ENCODE measurements at places on chromosomes 7 and 10.
A peak's percentile ranks its signal among the peaks of the same experiment; 100 is the strongest.

DNA sequence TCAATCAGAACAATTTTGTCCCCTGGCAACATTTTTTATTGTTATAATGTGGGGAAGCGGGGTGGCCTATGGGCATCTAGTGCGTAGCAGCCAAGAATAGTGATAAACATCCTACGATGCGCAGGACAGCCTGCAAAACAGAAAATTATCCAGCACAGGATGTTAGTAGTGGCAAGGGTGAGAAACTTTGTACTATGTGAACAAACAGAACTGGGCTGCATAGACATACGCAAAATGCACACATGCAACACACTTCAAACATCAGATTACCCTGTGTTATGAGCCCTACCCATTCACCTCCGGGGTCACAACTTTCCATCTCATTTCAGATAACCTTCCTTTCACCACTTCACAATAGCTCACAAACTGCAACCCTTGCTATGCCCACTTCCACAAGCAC is 3.1 kb downstream of the ZNF786 start:
- no peak for DNase-seq

GRCh38 chr7:159136442-159136841 is 8.2 kb downstream of the VIPR2 start:
- DNase-seq: peak; percentile 20

DNA sequence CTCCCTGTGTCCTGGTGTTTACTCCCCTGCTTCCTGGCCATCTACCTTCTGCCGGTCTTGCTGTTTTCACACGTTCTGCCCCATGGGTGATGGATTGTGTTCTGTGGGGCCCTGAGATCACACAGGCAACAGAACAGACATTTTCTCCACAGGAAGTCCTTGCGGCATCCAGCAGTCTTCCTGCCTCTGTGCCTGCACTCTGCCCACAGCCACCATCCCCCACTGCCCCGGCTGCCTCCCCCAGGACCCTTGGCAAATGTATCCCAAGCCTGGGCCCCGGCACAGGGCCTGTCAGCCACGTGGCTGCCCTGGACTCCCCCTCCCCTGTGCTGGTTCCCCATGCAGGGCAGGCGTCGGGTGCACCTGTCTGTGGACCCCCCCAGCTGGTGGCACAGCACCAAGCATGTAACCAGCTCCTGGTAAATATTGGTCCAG is 184.2 kb downstream of the WDR37 start:
- DNase-seq: no peak

GRCh38 chr10:24219963-24220362 is 11.0 kb downstream of the KIAA1217 start:
- no peak for DNase-seq

- no peak for DNase-seq
Observed at GRCh38 chr10:90930971-90931871, 10.3 kb upstream of the ANKRD1 start.

DNA sequence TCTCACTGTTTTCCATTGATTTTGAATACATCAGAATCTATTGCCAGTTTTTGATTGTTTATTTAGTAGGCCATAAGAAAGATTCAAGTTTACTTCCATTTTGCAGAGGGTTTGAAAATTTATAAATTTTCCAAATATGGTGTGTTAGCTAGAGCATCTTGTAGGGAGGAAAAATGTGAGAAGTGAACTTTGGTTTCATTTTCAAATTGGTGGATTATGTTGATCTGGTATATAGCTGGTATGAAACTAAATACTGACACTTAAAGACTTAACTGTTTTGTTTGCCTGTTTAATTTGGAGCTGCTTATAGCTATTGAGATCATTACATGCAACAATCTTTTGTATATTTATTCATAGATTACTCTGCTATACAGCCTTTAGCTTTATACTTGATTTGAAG is 108.1 kb downstream of the ADAM22 start:
- no peak for DNase-seq

- DNase-seq: no peak
Observed at GRCh38 chr7:72078301-72078700, 333.8 kb downstream of the CALN1 start.

- DNase-seq: no peak
Observed at GRCh38 chr7:150957133-150958020, 20.7 kb downstream of the KCNH2 start.

DNA sequence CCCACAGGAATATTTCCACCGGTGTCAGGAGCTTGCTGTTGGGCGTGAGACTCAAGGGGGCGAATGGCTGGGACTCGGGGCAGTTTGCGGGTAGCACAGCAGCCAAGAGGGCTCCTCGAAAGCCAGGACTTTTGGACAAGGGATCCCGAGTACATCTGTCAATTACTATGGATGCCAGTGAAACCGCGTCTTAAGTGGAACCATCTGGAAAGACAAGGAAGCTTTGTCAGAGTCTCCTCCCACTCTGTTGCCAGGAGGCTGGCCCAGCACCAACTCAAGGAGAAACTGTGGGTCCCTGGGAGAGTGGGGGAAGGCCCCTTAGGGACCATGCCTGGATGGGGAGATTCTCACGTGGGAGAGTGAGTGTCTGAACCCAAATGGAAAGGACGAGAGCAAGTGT is 57.1 kb downstream of the C10orf143 start:
- DNase-seq: no peak

DNA sequence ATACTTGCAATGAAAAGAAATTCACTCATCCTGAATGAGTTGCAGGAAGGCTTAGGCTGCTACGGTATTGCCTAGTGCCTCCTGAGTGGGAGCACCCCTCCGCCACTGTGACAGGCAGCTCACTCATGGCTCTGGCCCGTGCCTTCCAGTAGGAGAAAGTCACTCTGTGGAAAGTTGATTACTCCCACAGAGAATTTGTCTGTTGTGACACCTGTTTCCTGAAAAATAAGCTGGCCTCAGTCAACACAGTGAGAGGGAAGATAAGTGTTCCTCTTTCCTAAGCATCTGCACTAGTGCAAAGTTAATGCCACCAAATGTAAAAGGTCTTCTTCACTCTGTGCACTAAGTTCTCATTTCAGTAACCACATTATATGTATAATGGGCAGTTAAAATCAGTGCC is 158.8 kb upstream of the INHBA start:
- DNase-seq: no peak

DNA sequence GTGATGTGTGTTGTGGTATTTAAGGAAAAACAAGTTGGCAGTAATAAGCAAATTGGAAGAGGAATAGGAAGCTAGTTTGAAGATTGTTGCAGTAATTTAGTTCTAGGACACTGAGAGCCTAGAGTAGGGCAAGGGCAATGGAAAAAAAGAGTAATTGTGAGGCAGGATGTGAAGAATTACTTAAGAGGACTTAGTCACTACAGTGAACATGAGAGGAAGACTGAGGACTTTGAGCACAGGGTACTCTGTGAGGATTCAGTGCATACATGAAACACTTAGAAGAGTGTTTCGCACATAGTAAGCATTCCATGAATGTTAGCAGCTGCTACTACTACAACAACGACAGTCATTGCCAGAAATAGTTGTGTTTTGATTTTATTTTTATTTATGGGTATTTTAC is 30.9 kb upstream of the DKK1 start:
- DNase-seq: no peak

- no peak for DNase-seq
Observed at GRCh38 chr7:90579181-90579688, 16.9 kb upstream of the CDK14 start.

DNA sequence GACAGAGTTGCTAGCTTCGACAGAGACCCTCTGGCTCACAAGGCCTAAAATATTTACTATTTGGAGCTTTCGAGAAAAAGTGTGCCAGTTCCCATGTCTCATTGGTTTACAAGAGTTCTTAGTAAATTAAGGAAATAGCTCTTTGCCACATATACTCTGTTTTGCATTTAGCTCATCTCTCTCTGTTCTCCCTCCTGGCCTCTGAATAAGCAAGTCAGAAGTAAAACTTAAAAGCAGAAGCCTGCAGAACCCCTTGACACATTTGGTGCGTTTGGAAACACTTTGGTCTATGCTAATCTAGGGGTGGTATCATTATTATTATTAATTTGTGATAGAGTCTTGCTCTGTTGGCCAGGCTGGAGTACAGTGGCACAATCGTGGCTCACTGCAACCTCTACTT is 6.4 kb downstream of the CARD11 start:
- DNase-seq: no peak

DNA sequence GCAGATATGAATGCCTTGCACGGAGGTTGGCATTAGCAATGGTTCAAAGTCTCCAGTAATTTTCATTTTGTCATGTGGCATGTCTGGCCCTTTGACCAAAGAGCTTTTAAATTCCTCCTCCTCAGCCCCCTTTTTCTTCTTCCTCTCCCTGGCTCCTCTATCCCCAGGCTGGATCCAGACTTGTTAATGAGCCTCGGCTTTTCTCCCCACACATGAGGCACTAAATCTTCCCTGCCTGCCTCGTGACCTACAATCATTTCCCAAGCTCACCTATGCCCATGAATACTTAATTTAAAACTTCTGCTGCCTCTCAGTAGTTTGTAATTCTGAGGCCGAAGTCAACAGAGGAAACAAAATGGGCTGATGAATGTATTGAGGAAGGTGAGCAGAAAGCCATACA is 23.3 kb upstream of the LRRC4 start:
- no peak for DNase-seq

DNA sequence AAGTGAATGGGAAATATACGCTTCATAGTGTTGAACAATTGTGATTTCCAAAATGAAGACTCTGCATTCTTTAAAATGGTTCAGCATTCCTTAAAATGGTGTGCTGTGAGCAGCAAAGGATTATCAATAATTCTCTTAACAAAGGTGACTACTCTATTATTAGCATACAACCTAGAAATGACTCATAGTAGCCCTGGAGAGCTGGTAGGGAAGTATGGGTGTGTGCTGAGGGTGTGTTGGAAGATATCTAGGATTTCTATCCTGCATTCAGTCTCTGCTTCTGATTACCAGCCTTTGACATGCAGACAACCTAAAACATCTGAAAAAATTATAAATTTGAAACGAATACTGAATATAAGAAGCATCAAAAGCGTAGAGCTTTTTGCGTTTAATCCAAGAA is 72.5 kb downstream of the SEMA3D start:
- DNase-seq: no peak

DNA sequence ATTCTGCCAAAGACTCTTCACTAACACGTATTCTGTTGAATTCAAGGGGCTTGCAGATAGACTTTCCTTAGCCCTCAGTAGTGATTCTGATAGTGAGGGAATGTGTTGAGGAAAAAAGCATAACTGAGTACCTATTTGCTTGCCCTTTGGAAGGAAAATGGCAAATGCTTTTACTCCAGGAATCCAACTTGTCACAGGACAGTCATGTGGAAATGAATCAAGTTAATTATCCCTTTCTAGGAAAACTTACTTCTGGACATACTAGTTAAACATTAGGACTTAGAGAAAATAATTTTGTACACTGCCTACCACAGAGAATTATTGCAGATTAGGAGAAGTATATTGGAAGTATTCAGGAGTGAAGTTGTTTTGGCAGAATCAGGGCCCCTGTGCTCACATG is 148.9 kb upstream of the SLC13A1 start:
- DNase-seq: no peak

All from ureter (tissue), 1 donor.